Naive B cell (primary cell): ENCODE measurements at places on chromosomes 2 and 18. TPM values are rescaled to one million over a fixed set of nuclear protein-coding genes. Genes with fewer than 3 reads are reported as not detected.

Gene PGAP1
- 0.39 TPM for polyA plus RNA-seq

Gene GAD1
- not detected for polyA plus RNA-seq

Gene SPDYA
- polyA plus RNA-seq, result not detected

GRCh38 chr2:76870581-76870980, 651.6 kb downstream of the LRRTM4 start:
- DNase-seq, result no peak

GRCh38 chr2:168208652-168209051, 38.7 kb downstream of the STK39 start:
- DNase-seq, result no peak

Gene CCDC121
- 1.8 TPM for polyA plus RNA-seq

DNA sequence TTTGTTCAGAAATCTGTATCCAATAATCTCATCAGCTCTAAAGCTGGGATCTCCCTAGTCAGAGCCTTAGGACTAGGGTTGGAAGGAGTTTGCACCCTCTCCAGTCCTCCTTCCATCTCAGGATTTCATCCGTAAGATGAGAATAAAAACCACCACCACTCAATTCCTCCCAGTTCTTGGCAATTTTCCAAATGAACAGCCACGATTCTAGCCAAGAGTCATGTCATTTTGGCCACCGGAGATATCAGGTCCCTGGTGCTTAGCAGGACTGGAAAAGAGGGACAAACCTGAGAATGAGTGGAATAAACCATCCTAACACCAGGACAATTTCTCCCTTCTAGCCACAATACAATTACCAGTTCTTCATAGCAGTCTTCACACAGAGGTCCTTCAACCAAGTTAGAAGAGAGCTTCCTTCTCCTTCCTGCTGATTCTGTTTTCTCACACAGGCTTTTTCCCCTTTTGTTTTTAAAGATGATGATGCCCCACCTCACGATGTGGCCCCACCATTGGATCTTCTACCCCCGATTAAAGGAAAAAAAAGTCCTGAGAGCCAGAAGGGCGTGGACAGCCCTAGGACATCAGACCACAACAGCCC, 36.2 kb downstream of the KIAA2012 start:
- DNase-seq, result no peak
